ENCODE measurements at places on chromosomes 11 and 22.

- DNase-seq, result no peak
These were observed 2.5 kb downstream of the OR56B4 start for GRCh38 chr11:6110011-6110410.

DNA sequence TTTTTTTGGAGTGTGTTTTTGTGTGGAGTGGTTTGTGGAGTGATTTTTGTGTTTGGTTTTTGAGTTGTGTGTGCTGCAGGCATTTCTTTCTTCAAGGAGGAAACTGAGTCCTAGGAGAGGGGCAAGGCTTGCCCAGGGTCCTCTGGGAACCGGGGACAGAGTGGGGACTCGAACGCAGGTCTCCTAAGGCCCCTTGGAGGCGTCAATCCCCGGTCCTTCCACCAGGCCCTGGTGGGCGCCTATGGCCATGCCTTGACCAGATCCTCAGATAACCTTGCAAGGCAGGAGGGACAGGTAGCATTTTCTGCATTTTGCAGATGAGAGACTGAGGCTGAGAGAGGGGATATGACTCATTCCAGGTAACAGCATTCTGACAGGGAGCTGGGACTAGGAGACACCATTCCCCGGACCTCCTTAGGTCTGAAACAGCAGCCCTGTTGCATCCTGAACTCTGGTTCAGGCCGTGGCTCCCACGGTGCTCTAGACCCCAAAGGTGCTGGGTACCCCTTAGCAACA is 39.1 kb downstream of the MYO7A start:
- no peak for DNase-seq

DNA sequence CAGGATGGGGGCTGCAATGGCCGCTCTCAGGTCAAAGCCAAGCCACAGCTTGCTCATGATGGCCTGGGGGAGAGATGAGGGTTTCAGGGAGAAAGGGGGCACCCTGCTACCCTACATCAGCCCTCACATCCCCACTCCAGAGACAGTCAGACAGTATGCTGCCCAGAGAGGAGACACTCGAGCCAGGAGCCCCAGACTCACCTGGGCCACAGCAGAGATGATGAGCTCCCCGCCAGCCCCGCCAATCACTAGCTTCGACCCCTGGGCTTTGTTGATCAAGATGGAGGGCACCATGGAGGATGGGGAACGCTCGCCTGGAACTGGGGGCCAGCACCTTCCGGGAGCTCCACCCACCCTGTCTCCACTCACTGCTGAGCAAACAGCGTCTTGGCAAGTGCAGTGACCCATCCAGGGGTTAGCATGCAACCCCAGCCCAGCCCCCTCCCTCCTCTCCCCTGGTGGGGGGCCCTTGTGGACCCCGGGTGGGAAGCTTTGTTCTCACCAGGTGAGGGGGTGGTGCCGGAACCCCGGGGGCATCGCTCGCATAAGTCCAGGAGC is 19.8 kb downstream of the GGT5 start:
- DNase-seq, result no peak

DNA sequence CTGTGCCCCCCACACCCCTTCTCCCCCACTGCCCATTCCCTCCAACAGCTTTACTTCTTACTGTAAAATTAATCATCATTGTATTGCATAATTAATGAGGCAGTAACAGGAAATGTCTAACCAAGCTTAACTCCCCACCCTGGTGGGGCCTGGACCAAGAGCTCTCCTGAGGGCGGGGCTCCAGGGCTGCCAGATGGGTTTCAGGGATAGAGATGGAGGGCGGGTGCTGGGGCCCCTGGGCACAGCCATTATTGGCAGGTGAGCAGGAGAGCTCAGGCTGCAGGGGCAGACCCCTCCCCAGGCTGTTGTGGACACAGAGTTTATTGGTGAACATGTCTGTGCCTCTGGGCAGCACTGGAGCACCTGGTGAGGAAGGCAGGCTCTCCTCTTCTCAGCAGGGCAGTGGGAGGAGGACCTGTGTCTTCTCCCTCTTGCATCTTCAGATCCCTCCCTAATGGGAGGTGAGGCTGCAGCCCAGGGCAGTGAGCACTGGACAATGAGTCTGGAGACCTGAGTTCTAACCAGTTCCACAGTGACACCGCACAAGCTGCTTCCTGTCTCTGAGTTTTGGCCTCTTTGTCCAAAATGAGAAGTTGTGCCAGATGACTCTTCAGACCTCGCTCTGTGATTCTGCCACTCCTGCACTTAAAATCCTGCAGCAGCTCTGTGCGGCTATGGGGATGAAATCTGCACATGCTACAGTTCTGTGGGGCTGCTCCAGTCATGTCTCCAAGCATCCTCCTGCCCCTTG is 233.3 kb downstream of the CEP164 start:
- no peak for DNase-seq

DNA sequence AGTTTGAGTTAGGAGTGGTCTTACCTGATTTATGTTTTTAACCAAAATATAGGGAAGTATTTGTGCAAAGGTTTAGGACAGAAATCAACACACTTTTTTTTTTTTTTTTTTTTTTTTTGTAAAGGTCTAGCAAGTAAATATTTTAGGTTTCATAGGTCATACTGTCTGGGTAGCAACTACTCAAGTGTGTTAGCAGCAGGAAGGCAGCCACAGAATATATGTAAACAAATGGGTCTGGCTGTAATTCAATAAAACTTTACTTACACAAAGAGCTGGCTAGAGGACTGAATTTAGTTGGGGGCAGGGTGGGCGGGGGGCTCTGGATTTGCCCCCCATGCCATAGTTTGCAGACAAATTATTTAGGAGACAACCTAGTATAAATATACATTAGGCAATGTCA is 510.4 kb downstream of the NELL1 start:
- no peak for DNase-seq

DNA sequence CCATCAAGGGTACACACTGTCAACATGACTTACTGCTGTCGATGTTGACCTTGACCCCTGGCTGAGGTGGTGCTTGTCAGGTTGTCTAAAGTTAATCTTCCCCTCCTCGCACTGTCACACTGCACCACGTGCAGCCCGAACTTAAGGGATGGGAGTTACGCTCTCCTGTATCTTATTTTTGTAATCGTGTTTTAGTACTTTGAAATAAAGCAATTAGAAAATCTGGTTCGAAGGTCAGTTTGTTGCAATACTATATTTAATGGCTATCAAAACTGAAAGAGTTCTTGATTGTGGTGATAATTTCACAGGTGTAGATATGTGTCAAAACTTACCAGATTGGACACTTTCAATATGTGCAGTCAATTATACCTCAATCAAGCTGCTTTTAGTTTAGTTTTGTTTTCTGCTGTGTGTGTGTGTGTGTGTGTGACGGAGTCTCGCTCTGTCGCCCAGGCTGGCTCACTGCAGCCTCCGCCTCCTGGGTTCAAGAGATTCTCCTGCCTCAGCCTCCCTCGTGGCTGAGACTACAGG is 10.7 kb upstream of the ST14 start:
- DNase-seq, result no peak

- DNase-seq, result no peak
These were observed 21.6 kb upstream of the ADORA2A start for GRCh38 chr22:24405631-24406321.

- no peak for DNase-seq
These were observed 88.0 kb upstream of the DBX1 start for GRCh38 chr11:20248121-20248772.

DNA sequence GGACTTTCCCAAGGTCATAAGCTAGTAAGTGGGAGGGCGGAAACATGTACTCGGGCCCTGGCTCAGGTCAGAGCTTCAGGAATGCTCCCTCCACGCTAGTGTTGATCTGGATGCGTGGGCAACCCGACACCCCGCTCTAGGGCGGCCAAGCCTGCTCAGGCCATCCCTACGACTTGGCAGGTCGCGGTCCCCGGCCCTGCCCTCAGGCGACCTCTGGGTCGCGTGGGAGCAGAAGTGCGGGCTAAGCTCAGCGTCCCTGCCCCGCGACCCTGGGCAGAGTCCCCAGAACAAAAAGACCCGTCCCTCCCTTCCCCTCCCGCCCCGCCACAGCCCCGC is 781 bp upstream of the TEF start:
- peak; percentile 65 for DNase-seq
